Stimulated activated CD4-positive, alpha-beta T cell treated with anti-CD3 and anti-CD28 coated beads, Interleukin-4, amount 100 ng/mL, for 48 hours (primary cell): ENCODE measurements at places on chromosomes 1 and 21.

GRCh38 chr1:79310609-79311008 lies 304.1 kb upstream of the ADGRL4 start:
- DNase-seq: no peak

- DNase-seq: no peak
Measured at GRCh38 chr1:24770881-24771280, 25.6 kb downstream of the CLIC4 start.

DNA sequence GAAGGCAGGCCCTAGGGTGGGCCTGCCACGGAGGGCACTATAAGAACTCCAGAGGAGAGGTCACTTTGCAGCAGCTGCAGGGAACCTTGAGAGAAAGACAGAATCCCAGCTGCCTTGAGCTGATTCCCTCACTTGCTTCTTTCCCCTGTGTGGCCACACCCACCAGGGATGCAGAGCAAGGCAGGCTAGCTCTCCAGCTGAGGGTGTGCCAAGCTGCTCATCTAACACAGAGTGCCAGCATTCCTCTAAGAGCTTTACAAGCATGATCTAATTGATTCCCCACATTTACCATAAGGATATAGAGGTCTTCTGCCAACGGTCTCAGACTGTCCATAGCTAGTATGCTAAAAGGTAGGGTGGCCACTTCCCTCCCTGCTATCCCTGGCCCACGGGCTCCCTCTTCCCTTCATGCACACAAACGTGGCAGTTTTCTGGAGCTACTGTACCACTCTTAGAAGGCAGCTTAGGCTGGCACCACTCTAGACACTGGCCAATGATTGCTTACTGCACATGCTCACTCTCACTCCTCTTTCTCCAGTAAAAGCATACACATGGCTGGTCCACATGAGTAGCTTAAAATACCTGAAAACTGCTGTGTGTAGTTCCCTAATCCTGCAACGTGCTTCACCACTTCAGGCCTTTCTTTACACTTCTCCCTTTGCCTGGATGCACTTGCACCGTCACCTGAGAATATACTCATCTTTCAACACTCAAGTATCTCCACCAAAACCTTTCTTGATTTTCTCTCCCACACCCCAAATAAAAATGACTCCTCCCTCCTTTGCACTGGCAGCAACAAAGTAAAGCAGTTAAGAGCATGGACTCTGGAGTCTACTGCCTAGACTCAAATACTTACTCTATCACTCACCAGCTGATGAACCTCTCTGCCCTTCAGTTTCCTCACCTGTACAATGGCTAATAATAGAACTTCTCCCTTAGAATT lies 57.7 kb downstream of the DMAP1 start:
- no peak for DNase-seq

GRCh38 chr1:113941245-113941559 lies 12.1 kb downstream of the HIPK1 start:
- DNase-seq: no peak
